ENCODE measurements at places on chromosomes 5 and 9.

DNA sequence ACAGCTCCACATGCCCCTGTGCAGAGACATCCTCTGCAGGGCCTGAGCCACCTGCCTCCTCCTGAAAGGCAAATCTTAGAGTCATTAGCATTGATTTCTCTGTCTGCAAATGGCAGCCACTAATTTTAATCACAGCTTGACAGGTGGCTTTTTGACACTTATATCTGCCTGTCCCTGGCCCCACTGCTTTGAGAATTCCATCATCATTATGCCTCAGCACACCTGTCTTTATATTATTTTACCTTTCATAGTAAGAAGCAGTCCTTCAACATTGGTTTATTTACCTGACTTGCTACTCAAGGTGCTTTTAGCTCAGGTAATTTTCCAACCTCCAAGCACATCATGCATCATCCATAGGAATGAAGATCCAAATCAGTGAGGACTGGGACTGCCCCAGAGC lies 451.3 kb downstream of the MTRR start:
- DNase-seq, result no peak

DNA sequence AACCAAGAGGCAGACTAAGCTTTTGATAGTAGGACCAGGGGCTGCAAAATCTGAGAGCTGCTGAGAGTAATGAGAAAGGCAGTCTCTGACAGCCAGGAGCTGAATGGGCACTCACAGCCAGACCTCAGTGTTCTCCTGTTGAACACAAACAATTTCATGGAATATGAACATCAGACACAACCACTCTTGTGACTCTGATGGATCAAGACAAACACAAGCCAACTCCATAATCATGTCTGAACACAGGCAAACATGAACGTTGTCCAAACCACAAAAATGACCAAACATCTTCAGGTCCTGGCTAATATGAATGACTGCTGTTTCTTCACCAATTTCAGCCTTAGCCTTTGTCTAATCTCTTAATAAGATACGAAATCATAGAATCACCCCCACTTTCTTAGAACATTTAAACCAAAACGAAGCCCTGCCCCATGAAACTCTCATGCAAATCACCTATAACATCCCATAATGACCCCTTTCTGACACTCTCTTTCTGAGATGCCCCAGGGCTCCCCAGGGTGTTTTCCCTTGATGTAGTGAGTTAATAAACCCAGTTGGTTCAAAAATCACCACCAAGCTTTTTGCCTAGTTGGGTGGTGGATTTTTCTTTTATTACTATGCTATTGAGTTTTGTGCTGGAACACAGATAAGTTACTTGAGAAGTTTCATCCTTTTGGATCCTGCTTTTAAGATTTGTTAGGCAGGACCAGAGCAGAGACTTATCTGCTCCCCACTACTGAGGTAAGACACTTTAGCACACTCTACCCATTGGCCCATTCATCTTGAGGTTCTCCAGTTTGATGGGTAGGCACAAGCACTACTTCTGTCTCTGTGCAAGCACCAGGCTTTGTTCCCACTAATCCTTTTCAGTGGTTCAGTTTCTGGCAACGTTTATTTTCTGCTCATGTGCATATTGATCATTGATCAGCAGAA lies 5.9 kb upstream of the ERAP2 start:
- DNase-seq, result no peak

- no peak for DNase-seq
These were observed 38.8 kb upstream of the SPRY4 start for GRCh38 chr5:142363619-142363963.

- no peak for DNase-seq
These were observed 127.1 kb downstream of the BNC2 start for GRCh38 chr9:16743375-16743774.

GRCh38 chr5:81019748-81020147 lies 59.6 kb downstream of the RASGRF2 start:
- no peak for DNase-seq

GRCh38 chr9:81619353-81620001 lies 69.9 kb downstream of the TLE1 start:
- no peak for DNase-seq

GRCh38 chr9:32906213-32906612 lies 95.2 kb downstream of the APTX start:
- DNase-seq, result no peak

DNA sequence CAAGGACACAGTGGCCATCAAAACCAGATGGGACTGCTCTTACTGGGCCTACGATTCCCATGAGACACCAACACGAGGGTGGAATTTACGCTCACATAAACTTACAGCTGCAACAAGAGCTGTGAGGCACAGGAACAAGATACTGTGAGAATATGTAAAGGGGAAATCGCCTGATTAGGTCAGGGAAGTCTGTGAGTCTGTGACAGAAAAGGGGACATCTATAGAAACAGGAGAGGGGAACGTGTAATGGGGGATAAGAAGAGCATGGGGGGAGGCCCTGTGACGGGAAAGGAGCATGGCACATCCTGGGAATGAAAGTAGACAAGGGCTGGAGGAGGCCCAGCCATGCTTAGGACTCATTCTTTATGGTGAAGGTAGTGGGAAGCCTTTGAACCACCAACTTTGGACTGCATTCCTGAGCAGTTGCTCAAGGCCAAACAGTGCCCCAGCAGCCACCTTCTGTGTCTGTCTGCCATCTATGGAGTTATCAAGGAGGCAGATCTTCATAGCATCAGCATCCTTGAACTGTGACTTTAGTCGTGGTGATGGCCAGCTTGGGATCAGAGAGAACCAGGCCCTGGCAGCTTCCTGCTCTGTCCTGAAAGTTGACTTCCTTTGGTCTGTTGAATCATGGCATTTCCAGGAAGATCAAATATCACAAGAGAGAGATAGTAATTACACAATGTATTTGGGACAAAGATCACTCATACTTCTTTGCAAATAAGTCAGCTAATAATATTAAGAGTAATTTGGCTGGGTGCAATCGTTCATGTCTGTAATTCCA lies 87.9 kb upstream of the FAM169A start:
- DNase-seq, result no peak

DNA sequence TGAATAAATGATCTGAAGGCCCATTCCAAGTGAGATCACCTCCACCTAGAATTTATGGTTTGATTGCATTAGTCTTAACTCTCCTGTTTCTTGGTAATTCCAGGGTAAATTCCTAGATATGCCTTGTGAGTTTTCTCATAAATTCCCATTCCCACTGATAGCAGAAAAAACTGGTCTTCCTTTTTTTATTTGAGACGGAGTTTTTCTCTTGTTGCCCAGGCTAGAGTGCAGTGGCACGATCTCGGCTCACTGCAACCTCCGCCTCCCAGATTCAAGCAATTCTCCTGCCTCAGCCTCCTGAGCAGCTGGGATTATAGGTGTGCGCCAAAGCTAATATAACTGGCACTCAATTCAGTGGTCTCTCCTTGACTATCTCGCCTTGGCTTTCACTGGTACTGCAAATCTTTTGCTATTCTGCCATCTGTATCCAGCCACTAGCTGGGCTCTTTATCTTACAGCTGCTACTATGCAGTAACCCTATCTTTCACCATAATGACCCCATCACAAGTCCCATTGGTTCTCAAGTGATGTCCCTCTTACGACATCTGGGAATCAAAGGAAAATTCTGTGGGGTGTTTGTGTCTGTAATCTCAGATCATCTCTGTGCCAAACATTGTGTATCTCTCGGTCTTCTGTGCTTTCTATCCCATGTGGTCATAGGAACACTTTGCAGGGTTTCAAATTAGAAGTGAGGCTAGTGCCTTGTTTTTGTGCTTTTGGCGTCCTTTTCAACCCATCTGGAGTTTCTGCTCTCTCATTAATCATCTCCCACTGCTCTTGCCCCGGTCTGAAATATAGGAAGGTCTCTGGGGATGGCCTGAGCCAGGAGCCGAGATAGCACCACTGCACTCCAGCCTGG lies 14.4 kb downstream of the HNRNPK start:
- no peak for DNase-seq

DNA sequence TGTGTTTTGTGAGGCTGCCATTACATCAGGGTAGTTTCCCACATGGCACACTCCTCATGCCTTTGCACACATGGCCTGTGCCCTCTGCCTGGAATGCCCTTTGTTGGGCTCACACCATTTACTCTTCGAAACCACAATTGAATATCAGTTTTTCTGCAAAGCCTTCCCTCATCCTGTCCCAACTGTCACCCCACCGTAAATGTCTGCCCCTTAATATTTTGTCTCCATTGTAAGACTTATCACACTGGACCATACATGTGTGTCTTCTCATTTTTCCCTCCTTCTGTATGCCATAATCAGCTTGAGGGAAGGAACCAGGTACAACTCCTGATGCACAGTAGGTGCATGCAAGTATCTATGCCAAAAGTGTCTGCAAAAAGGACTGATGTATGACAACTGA lies 62.7 kb upstream of the TMEM252 start:
- no peak for DNase-seq

DNA sequence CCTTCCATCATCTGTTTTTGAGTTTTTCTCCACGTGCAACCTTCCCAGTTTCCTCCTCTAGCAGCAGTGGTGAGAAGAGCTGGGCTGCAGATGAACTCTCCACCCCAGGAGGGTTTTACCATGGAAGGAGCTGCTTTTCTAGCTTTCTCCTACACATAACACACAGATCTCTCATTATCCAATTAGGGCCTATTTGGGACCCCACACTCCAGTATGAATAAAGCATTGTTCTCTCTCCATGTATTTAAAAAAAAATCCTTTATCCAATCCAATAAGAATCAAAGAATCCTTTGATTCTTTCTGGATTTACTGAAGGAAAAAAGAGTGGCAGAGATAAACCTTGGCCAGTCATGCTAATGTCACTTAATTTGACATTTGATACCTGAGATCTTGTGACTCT lies 31.6 kb upstream of the NAA35 start:
- DNase-seq, result no peak

DNA sequence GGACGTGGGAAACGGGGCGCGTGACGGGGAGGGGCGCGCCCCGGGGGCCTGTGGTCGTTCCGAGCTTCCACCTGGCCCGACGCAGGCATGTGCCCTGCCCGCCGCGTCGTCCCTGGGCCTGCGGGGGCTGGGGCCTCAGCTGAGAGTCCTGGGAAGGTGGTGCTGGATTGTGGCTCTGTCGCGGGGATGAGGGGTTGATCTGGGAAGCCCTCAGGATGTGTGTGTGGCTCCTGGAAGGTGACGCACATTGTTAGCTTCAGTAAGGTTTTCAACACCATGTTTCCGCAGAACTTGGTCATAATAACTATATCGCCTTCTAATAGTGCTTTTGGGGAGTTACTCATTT lies 589.1 kb downstream of the MTRR start:
- no peak for DNase-seq

GRCh38 chr9:130112538-130113151 lies 58.9 kb downstream of the GPR107 start:
- DNase-seq, result no peak

DNA sequence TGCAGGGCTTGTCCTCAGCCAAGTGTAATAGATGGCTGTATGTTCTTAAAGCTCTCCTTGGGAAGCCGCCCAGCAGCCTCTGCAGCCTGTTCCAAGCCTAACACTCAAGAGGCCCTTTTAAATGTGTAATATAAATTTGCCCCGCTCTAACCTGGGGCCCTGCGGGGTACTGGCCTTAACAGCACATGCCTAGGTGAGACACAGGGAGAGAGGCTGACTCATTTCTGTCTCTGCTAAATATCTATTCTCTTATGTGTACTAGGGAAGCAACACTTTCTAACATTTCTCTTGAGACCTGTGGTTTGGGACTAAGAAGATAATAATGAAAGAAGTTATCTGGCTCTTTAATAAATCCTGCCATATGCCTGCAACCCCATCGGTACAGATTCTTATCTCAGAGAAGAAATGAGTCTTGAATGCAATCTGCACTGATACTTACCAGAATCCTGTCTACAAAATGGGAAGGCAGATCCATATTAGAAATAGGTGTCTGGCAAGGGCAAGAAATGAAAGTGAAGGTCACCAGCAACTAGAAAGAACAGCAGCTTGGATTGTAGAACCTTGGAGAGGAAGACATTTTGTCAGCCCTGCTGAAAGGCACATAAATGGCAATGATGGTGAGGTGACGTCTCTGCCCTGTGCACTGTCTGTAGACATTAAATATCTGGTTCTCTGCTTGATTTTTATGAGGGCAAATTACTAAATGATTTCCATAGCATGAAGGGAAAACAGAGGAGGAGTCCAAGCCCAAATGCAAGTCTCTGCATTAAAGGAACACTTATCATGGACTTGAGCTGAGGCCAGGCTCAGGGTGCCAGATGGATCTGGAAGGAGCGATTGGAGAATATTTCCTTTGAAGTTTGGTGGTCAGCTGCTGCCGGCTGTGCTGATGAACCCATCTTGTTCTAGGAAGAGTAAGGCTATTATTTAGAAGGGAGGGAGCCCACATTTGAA lies 14.5 kb upstream of the TGFBI start:
- DNase-seq, result no peak

- DNase-seq, result no peak
These were observed 158.5 kb upstream of the PTGER4 start for GRCh38 chr5:40521108-40521785.

DNA sequence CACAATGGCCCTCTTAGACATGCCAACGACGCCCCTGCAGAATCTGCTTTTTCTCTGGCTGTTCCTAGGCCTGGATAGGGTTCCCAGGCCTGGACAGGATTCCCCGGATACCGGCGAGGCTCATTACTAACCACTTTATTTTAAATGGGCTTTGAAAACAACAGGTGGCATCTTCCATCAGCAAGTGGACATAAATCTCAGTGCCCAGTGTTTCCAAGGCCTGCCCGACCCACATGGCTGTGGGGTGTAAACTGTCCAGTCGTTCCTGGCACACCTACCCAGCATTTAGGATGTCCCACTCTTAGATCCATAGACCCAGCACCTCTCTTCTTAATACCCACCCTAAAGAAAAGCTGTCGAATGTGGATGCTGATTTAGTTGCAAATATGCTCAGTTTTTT lies 896 bp downstream of the CMBL start:
- DNase-seq, result no peak

DNA sequence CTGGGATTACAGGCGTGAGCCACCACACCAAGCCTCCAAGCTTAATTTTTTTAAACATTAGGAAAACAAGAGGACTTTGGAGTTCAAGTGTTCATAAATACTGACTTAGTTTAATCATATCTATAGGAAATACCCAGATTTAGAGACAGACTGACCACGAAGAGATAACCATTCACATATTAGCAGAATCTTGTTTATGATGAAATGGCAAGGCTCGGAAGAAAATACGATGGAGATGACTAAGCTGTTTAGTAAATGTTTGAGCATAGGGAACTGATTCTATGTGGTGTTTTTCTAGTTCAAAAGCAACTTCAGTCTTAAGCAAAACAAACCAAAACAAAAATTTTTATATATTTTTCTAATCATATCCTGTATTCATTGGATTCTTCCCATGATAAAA lies 13.5 kb upstream of the TUSC1 start:
- no peak for DNase-seq

- DNase-seq, result no peak
These were observed 42.0 kb downstream of the NR3C1 start for GRCh38 chr5:143361438-143361837.

GRCh38 chr9:126612326-126612812 lies 1.4 kb upstream of the LMX1B start:
- no peak for DNase-seq

GRCh38 chr9:72596451-72597180 lies 75.2 kb downstream of the TMC1 start:
- DNase-seq, result no peak

GRCh38 chr5:83919071-83920041 lies 198.7 kb upstream of the HAPLN1 start:
- DNase-seq, result no peak
